Hematopoietic multipotent progenitor cell (in vitro differentiated cells): ENCODE measurements at places on chromosomes 3 and 15.
A peak's percentile ranks its signal among the peaks of the same experiment; 100 is the strongest.

- DNase-seq: no peak
These were observed 354.6 kb upstream of the ROPN1 start for GRCh38 chr3:124346487-124346886.

DNA sequence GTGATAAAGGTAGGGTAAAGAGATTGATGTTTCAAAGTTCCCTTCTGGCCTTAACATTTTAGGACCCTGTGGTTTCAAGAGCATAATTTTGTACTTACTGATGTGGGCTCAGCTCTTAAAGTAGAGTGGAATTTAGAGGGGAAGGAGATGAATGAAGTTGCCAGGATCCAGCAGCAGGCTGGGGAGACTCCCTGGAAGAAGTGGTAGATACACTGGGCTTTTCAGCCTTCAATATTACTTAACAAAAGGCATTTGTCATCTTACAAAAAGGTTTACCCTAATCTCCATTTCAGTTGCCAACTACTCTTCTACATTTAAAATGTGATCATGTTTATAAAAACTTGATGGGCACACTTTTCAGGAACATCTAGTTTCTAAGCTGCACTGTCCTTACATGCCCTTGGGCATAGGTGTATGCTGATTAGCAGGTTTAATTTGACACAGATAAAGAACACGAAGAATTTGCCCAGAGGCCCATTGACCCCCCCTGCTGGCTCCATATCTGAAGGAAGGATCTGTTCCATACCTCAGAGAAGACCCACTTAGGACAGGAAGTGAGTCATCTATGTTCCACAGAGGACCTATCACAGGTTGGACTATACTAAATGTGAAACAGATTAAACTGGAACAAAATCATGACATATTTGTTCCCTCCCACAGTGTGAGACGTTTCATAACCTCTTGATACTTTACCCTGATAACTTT, 93.0 kb upstream of the LPP start:
- DNase-seq: peak; percentile 68

DNA sequence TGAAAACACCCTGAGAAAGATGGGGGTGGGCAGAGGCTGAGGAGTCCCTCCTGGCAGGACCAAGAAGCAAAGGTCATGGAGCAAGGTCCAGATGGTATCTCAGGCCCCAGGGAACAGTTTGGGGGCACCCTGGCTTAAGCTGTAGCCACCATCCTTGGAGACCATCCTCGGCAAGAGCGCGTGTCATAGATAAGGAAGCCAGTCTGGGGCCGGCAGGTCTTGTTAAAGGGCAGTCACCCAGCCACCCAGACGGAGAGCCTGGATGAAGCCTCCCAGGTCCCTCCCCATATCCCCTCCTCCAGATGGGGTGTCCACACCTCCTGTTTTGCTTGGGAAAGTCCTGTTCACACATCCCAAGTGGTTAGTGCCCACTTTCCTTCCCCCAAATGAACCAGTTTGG, 191.1 kb downstream of the KLF13 start:
- no peak for DNase-seq

DNA sequence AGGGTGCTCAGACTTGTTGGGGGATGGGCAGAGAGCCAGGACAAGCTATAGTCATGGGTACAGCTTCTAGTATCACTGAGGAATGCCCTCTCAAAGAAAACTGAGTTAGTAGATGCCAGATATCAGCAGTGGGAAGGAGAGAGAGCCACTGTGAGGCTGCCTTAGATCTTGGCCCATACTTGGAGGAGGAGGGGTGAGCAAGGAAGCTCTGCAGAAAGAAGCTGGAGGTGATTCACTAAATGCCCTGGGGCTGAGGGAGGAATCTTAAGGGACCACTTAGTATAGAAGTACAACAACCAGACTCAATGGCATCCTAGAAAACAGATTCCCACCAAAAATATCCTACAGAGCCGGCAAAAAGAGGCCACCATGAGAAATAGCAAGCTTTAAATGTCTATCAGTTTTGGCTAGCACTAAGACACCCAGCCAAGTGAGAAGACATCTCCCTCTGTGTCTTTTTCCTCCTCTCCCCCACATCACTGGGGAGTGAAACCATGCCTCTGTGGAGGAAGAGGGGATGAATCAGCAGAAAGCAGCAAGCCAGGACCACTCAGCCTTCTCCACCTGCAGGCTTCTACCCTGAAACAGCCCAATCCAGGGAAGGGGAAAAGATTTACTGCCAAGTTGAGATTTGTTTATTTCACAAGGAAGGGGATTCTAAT, 282.5 kb upstream of the STT3B start:
- no peak for DNase-seq

GRCh38 chr3:71189480-71189879, 394.0 kb downstream of the FOXP1 start:
- no peak for DNase-seq

GRCh38 chr3:186234152-186234551, 125.3 kb upstream of the ETV5 start:
- no peak for DNase-seq

GRCh38 chr15:31499236-31499952, 172.8 kb downstream of the KLF13 start:
- DNase-seq: no peak

- no peak for DNase-seq
These were observed 5.2 kb downstream of the KCTD6 start for GRCh38 chr3:58497097-58497496.

DNA sequence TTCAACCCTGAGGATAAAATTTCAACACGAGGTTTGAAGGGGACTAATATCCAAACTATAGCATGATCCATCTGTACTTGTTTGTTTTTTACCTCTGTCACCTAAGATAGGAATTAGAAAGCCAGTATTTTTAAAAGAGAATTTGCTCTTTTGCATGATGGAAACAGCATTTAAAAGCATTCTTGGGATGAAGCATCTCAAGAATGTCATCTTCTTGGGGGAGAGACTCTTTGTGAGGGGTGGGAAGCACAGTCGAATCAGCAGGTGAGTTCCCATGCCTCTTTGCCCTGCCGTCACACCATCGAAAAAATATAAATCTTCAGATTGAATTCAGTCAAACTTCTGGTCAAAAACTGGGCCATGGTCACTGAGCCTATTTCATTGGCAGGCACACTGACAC, 55.3 kb upstream of the BCHE start:
- no peak for DNase-seq

DNA sequence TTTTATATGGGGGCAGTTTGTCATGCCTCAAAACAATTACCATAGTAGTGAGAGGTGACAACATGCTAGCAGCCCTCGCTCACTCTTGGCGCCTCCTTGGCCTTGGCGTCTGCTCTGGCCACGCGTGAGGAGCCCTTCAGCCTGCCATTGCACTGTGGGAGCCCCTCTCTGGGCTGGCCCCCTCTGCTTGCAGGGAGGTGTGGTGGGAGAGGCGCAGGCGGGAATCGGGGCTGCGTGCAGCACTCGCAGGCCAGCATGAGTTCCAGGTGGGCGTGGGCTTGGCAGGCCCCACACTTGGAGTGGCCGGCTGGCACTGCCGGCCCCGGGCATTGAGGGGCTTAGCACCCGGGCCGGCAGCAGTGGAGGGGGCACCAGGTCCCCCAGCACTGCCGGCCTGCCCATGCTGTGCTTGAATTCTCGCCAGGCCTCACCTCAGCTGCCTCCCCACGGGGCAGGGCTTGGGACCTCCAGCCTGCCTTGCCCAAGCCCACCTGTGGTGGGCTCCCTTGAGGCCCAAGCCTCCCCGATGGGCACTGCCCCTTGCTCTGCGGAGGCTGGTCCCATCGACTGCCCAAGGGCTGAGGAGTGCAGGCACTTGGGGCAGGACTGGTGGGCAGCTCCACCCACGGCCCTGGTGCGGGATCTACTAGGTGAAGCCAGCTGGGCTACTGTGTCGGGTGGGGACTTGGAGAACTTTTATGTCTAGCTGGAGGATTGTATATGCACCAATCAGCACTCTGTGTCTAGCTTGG, 38.8 kb upstream of the EIF5A2 start:
- DNase-seq: no peak
